Aorta (tissue), 5 donors: ENCODE measurements at places on chromosomes 7 and 10.

GRCh38 chr7:73770860-73771670, 995 bp upstream of the CLDN3 start:
- DNase-seq: no peak
- no peaks in the 10 kb centered on the region for H3K4me1 ChIP-seq
- H3K27ac ChIP-seq: no peak overlapping the region
- no peaks in the 10 kb centered on the region for H3K36me3 ChIP-seq

- DNase-seq: no peak
- peaks cover 3% of the 10 kb centered on the region for H3K4me1 ChIP-seq
- no peaks in the 10 kb centered on the region for H3K27me3 ChIP-seq
- H3K4me3 ChIP-seq: no peak overlapping the region
- no peaks in the 10 kb centered on the region for H3K36me3 ChIP-seq
Measured at GRCh38 chr10:123862421-123863182, 29.0 kb downstream of the CPXM2 start.

DNA sequence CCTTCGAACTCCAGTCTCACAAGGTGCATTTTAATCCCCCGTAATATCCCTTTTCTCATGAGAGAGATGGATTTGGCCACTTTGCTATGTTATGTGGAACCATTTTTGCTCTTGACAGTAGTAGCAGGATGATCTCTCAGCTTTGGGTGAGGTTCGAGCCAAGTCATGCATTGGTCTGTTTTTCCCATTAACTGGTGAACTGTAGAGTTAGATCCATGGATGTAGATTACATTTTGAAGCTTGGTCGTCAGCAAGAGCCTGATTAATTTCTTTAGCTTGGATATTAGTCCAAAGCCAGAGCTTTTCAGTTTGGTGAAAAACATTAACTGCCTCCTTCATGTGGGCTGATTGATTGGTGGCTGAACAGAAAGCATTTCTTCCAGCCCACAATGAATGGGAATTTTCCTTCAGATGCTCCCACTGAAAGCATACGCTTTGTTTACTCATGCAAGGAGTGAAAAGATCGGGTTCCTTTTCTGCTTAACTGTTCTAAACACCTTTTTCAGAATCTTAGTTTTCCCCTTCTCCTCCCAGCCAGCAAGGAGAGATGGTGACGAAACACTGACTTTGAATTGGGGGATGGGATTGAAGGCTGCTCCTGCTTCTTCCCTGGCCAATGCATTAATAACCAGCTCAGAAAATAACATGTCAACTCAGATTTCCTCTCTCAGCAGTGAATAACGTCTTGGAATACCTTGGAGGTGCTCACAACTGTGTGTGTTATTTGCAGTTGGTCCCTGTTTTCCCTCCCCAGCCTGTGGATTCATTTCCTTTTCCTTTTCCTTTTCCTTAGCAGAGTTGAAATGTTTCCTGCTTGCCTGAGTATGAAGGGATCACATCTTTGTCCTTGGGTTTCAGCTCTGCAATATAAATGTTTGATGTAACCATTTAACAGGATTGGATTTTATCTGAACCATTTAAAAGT, 351.8 kb upstream of the FZD8 start:
- no peak for DNase-seq
- no peak overlapping the region for H3K27ac ChIP-seq
- H3K27me3 ChIP-seq: no peaks in the 10 kb centered on the region
- H3K4me3 ChIP-seq: no peak overlapping the region
- H3K36me3 ChIP-seq: no peaks in the 10 kb centered on the region
- no peaks in the 10 kb centered on the region for H3K4me1 ChIP-seq

- no peak overlapping the region for H3K4me3 ChIP-seq
- no peak overlapping the region for H3K27ac ChIP-seq
- H3K4me1 ChIP-seq: no peaks in the 10 kb centered on the region
- peaks cover 5% of the 10 kb centered on the region for H3K36me3 ChIP-seq
Measured at GRCh38 chr7:55475855-55476803, 96.2 kb downstream of the VOPP1 start.

DNA sequence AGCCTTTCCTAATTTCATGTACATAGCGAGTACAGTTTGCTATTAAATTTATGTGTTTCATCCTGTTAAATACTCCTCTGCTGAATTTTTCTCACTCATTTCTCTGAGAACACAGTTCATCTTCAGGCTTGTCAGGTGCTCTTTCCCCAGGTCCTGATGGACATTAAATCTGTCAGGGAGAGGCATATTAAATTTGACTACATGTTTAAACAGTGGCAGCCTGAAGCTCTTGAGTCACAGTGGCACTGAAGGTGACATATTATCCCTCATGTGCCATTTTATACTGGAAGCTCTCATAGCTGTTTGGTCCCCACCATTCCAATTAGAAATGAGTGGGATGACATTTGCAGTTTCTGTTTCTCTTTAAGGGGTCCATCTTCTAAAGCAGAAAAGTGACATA, 1089.6 kb upstream of the SORCS1 start:
- DNase-seq: no peak
- H3K36me3 ChIP-seq: no peaks in the 10 kb centered on the region
- H3K27ac ChIP-seq: no peak overlapping the region

DNA sequence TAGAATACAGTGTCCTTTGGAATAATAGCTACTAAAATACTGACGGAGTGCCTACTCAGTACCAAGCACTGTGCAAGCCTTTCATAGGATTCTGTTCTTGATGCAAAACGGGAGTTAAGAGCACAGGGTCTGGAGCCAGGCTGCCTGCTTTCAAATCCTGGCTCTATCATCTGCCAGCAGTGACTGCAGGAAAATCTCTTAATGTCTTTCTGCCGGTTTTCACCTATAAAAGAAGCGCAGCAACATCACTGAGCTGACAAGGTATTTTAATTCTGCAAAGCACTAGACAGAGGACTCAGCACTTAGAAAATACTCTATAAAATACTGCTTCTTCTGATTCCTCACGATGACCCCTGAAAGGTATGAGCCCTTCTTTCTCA, 659 bp downstream of the FIGNL1 start:
- H3K27ac ChIP-seq: no peak overlapping the region
- H3K27me3 ChIP-seq: no peaks in the 10 kb centered on the region
- peaks cover 4% of the 10 kb centered on the region for H3K36me3 ChIP-seq
- no peaks in the 10 kb centered on the region for H3K4me1 ChIP-seq
- peak overlapping the region; percentile 2 for H3K4me3 ChIP-seq
